GM12878 (cell line): ENCODE measurements at places on chromosomes 16 and 17. TPM values are rescaled to one million over a fixed set of nuclear protein-coding genes. Genes with fewer than 3 reads are reported as not detected.

Gene ICAM2
- 37.4 and 42.7 TPM in 2 replicates for total RNA-seq

Gene FOXC2
- total RNA-seq = not detected in 2 replicates

Gene CHP2
- total RNA-seq = 0.08 TPM in 1 of 2 replicates, not detected in the other

Gene TGFB1I1
- total RNA-seq = 0.24 and 0.49 TPM in 2 replicates

DNA sequence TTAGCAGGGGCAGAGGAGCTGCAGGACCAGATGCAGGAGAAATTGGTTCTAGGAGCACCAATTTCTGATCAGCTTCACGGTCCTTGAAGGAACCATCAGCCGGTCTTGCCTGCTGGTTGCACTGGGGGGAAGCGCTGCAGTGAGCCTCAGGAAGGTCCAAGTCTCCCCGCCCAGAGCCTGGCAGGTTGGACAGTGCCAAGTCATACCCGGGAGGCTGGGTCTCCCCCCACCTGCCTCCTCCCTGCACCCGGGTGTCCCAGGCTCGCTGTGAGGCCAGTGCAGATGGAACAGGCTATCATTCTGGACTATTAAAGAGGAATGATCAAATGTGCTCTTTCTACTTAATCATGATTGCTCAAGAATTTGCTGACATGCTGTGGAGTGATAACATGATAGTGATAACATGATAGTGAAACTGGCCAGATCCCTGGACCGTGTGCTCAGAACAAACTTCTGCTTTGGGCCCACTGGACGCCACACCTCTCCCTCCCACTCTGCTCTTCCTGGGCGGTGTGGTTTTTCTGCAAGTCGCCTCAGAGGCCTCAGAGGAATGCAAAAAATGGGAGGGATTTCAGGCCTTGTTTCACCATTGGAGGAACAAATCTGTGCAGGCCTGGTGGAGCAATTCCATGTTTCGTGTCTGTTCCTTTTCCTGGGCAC lies 236.0 kb downstream of the IRF8 start:
- no peak overlapping the region for H3K27ac ChIP-seq
- no peaks in the 10 kb centered on the region for H3K4me1 ChIP-seq
- no peaks in the 10 kb centered on the region for H3K36me3 ChIP-seq
- H3K27me3 ChIP-seq = no peaks in the 10 kb centered on the region; the same call in 1 of the 2 replicates
- no peak for DNase-seq
- H3K4me3 ChIP-seq = no peak overlapping the region

- H3K27ac ChIP-seq = no peak overlapping the region
- H3K27me3 ChIP-seq = no peaks in the 10 kb centered on the region
- H3K4me3 ChIP-seq = no peak overlapping the region
- no peak for DNase-seq
Observed at GRCh38 chr16:61829631-61830030, 206.6 kb downstream of the CDH8 start.

DNA sequence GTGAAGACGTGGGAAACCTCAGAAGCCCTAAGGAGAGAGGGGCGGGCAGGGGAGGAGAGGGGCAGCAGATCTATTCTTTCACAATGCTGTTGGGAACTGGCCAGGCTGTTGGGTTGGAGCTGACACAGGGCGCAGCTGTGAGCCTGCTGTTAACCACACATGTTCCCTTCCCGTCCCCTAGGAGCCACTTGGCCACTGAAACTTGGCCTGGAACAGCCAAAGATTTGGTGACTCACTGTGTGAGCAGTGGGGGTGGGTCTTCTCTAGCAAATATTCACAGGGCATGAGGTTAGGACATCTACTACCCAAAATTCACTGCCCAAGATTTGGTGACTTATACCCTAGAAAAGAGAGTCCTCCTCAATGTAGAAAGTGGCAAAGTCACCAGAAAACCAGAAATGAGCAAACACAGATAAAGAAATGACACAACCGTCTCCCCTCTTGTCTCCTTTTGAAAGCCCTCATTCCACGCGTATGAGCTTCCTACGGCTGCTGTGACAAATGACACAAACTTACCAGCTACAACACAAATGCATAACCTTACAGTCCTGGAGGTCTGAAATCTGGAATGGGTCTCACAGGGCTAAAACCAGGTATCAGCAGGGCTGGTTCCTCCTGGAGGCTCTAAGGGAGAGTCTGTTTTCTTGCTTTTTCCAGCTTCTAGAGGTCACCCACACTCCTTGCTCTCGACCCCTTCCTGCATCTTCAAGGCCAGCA lies 6.3 kb downstream of the TBC1D16 start:
- no peak overlapping the region for H3K27ac ChIP-seq
- no peak for DNase-seq
- no peaks in the 10 kb centered on the region for H3K27me3 ChIP-seq
- no peaks in the 10 kb centered on the region for H3K36me3 ChIP-seq

DNA sequence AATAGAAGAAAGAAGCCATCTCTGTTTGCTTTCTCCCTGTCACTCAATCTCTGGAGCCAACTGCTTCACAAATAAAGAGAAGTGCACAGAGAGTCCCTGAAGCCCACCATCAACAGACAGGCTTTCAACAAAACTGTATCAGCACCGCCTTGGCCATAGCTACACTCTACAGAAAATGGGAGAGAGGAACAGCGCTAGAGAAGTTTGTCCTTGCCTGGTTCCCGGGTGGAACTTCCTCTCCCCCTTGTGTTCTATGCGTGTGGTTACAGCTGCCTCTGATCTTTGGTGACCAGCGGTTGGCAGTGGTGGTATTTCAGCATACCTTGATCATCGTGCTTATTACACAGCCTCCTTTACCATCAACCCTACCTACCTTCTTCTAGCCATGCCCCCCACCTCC lies 91.4 kb upstream of the CCL2 start:
- H3K27me3 ChIP-seq = no peaks in the 10 kb centered on the region; the same call in 1 of the 2 replicates
- no peak overlapping the region for H3K4me3 ChIP-seq
- DNase-seq = no peak

DNA sequence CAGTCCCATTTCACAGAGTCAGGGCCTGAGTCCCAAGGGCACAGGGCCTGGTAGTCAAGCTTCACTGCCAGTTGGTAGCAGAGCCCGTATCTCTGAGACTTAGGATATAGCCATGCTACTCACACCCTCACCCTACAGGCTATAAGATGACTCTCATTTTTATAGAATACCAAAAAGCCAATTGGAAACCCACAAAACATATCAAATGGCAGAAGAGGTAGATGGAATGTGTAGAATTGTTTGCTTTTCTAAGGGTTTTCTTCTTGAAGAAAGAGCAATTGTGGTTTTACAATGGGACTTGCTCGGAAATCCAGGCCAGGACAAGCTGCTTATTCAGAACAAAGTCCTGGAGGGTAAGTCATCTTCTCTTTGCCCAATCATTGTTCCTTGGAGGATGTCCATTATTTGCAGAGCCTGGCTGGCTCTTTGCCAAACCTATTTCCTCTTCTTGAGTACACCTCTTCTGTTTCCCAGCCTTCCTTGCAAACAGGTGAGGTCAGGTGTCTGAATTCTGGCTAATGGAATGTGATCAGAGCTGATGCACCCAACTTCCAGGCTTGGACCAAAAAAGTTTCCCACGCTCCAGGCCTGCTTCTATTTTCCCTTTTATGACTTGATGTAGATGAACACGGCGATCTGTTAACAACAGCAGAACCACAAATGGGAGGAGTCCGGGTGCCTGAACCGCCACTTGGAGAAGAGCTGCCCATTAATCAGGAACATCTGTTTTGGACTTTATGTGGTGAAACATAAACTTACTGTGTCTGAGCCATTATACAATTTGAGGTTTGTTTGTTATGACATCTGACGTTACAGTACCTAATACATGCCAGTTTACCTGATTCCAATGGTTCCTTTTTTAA lies 16.9 kb upstream of the CCL22 start:
- H3K27ac ChIP-seq = peak overlapping the region; percentile 38
- no peaks in the 10 kb centered on the region for H3K36me3 ChIP-seq
- H3K27me3 ChIP-seq = no peaks in the 10 kb centered on the region
- H3K4me3 ChIP-seq = no peak overlapping the region
- no peak for DNase-seq

DNA sequence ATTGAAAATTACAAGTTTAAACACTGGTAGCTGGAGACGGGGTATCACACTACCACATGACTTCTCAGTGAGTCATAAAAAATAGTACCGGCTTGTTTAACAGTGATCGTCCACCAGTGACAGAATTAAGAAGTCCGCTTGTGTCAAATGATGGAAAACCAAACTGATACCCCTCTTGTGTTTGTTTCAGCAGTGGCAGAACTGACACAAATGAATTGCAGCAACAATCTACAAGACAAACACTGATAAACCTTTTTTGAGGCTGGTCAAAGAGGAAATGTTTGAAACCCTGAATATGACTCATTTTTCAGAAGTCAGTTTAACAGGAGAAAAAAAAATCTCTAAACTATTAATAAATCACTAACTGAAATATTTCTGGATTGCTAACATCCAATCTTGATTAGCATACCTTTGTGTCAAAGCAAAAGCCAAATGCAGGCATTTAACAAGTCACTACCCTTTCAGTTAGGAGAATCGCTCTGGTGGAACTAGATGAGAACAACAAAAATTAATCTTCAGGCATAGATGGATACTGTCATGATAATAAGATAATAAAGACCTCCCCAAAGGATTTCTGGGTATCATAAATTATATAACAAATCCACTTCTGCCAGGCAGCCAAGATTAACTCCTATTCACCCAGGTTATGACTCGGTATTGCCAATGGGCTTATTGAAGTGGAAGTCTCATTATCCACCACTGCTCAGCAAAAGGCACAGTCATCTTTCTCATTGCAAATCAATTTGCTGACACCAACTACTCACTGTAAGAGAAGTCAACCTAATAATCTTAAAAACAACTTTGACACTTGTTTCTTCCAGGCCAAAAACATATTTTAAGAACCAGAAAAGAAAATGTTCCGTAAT lies 20.8 kb downstream of the DCUN1D3 start:
- H3K4me3 ChIP-seq = peak overlapping the region; percentile 17; the same call in 1 of the 2 replicates
- peak; percentile 71 for DNase-seq
- peak overlapping the region; percentile 60 for H3K27ac ChIP-seq
- no peaks in the 10 kb centered on the region for H3K36me3 ChIP-seq

- no peaks in the 10 kb centered on the region for H3K36me3 ChIP-seq
- H3K27me3 ChIP-seq = no peaks in the 10 kb centered on the region
- H3K4me1 ChIP-seq = no peaks in the 10 kb centered on the region
- peak; percentile 17 for DNase-seq
- peak overlapping the region; percentile 89 for H3K27ac ChIP-seq
Observed at GRCh38 chr17:2593821-2594721, 617 bp downstream of the PAFAH1B1 start.

DNA sequence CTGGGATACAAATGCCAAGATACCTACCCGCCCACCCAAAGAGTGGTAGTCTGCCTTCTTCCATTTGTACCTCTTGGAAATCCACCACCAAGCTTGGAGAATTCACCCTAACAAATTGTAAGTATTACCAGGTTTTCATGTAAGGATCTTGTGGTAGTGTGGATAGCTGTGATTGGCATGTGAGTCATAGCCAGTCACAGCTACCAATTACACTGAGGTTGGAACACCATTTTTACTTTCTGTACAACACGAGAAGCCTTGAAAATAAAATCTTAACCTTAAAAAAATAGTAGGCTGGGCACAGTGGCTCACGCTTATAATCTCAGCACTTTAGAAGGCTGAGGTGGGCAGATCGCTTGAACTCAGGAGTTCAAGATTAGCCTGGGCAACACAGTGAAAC lies 18.5 kb upstream of the SLC35G3 start:
- H3K4me3 ChIP-seq = no peak overlapping the region
- H3K4me1 ChIP-seq = no peaks in the 10 kb centered on the region
- no peak overlapping the region for H3K27ac ChIP-seq
- DNase-seq = no peak
- H3K27me3 ChIP-seq = no peaks in the 10 kb centered on the region; the same call in 1 of the 2 replicates

GRCh38 chr17:7222972-7223292 lies 3.2 kb downstream of the ACADVL start:
- H3K27ac ChIP-seq = no peak overlapping the region
- H3K4me1 ChIP-seq = peaks cover 7% of the 10 kb centered on the region
- peaks cover 16% of the 10 kb centered on the region for H3K36me3 ChIP-seq
- H3K27me3 ChIP-seq = no peaks in the 10 kb centered on the region
- no peak for DNase-seq

DNA sequence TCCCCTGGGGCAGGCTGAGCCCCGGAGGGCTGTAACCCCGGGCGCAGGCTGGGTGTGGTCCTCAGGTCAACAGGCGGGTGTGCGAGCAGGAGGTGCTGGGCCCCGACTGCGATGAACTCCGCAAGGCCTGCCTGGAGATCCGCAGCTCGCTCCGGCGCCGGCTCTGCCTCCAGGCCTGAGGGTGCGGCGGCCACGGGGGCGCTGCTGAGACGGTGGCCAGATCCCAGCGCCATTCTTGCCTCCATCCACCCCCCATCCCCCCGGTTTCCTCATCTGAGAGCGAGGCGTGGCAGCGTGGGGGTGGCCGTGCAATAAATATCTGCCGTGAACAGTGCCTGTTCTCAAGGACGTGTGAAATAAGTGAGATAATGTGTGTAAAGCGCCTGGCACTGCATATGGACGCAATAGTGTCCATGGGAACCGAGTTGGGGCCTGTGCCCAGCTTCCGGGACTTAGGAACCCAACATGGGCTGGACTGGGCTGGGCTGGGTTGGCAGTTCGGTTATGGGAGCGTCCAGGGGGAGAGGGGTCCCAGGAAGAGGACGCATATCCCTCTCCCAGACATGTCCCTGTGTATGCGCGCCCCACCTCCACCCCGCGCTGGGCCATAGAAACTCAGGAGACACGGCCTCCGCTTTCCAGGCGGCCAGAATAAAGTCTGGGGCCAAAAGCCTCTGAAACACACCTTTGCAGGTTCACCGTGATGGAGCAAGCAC lies 15.0 kb downstream of the ZNF213 start:
- H3K27ac ChIP-seq = peak overlapping the region; percentile 70
- peak overlapping the region; percentile 94 for H3K4me3 ChIP-seq
- no peaks in the 10 kb centered on the region for H3K36me3 ChIP-seq
- no peak for DNase-seq
- no peaks in the 10 kb centered on the region for H3K27me3 ChIP-seq
